ENCODE measurements at places on chromosomes 12 and 14. TPM values are rescaled to one million over a fixed set of nuclear protein-coding genes. Genes with fewer than 3 reads are reported as not detected.
A peak's percentile ranks its signal among the peaks of the same experiment; 100 is the strongest.

- DNase-seq, result no peak
- no peak overlapping the region for H3K27ac ChIP-seq
- H3K27me3 ChIP-seq, result no peaks in the 10 kb centered on the region
- H3K4me1 ChIP-seq, result no peaks in the 10 kb centered on the region
- H3K36me3 ChIP-seq, result no peaks in the 10 kb centered on the region
Observed at GRCh38 chr14:49194067-49194466, 392.1 kb downstream of the RPS29 start.

DNA sequence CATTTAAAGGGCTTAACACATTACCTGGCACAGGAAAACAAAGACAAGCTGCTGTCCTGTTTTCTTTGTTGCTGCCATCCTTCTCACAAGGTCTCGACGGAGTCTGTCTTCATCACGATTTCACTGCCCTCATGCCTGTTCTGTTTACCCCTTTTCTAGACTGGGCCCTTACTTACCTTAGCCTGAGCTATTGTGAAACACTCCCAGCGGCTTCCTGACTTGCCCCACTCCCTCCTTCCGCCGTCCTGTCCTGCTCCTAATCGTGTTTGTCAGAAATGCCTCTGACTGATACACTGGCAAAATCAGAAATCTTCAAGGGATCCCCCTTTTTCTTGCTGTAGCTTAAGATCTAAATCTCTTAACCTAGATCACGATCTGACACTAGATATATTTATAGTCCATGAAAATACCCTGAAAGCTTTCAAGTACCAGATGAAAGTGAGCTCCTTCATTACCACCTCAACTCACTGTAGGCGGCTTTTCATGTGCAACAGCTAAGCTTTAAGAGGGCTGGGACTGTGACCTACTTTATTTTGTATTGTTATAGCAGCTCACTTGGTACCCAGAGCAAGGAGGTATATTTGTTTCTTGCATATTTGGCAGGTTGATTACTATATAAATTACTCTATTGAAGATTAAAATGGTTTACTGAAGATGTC lies 32.1 kb downstream of the TECPR2 start:
- peak overlapping the region; percentile 29 for H3K27ac ChIP-seq
- no peak for DNase-seq
- H3K36me3 ChIP-seq, result no peaks in the 10 kb centered on the region
- peaks cover 14% of the 10 kb centered on the region for H3K4me1 ChIP-seq
- no peak overlapping the region for H3K4me3 ChIP-seq

DNA sequence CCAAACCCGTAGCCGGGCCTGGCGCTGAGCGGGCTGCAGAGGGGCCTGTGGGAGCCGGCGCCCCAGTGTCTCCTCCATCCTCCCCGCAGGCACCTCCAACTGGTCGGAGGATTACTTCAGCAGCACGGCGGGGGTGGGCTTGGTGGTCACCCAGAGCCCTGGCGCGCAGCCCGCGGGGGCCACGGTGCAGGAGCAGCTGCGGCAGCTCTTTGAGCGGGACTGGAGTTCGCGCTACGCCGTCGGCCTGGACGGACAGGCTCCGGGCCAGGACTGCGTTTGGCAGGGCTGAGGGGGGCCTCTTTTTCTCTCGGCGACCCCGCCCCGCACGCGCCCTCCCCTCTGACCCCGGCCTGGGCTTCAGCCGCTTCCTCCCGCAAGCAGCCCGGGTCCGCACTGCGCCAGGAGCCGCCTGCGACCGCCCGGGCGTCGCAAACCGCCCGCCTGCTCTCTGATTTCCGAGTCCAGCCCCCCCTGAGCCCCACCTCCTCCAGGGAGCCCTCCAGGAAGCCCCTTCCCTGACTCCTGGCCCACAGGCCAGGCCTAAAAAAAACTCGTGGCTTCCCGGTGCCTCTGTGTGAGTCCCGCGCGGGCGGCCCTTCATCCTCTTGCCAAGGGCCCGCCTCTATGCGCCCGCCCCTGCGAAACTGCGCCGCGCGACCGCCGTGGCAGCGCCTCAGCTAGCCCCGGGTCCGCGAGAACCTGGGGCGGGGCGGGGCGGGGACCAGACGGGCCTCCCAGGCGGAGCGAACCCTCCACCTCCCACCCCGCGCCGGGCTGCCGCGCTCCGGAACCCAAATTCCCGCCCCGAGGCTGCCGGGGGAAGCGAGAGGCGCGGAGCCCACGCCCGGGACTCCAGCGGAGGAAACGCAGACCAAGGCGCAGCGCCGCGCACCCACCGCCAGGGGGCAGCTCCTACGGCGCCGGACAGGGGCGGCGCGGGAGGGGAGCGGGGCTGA lies 8.3 kb downstream of the PLD4 start:
- peak; percentile 91 for DNase-seq
- no peak overlapping the region for H3K27ac ChIP-seq
- H3K36me3 ChIP-seq, result no peaks in the 10 kb centered on the region
- peaks cover 10% of the 10 kb centered on the region for H3K4me1 ChIP-seq
- H3K27me3 ChIP-seq, result no peaks in the 10 kb centered on the region

Gene MGP
- 1.3 TPM for total RNA-seq

DNA sequence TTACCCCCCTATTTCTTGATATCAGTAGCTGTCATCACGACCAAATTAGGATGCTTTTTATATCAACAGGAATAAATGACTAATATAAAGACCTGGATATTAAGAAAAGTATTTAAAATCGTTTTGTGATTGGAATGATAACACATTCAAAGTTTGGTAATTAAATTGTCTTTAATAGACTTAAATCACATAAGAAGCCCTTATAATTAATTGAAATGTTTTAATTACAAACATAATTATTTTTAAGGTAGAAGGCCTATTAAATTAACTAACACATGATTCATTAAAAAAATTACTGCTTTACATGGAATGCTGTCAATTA lies 412.4 kb downstream of the FUT8 start:
- DNase-seq, result no peak
- no peaks in the 10 kb centered on the region for H3K36me3 ChIP-seq
- H3K4me1 ChIP-seq, result peaks cover 3% of the 10 kb centered on the region
- no peak overlapping the region for H3K27ac ChIP-seq

Gene SERPINA4
- not detected for total RNA-seq

GRCh38 chr12:96462571-96463280 lies 26.7 kb upstream of the CFAP54 start:
- no peaks in the 10 kb centered on the region for H3K36me3 ChIP-seq
- DNase-seq, result no peak
- H3K4me3 ChIP-seq, result no peak overlapping the region
- no peaks in the 10 kb centered on the region for H3K27me3 ChIP-seq
- H3K4me1 ChIP-seq, result no peaks in the 10 kb centered on the region

GRCh38 chr14:80923368-80923767 lies 18.2 kb downstream of the CEP128 start:
- DNase-seq, result no peak
- H3K4me3 ChIP-seq, result no peak overlapping the region
- no peaks in the 10 kb centered on the region for H3K4me1 ChIP-seq
- H3K36me3 ChIP-seq, result no peaks in the 10 kb centered on the region
- no peak overlapping the region for H3K27ac ChIP-seq

- H3K4me1 ChIP-seq, result peaks cover 45% of the 10 kb centered on the region
- DNase-seq, result no peak
- H3K36me3 ChIP-seq, result peaks cover 25% of the 10 kb centered on the region
- peak overlapping the region; percentile 47 for H3K4me3 ChIP-seq
Observed at GRCh38 chr12:121241156-121241970, 31.4 kb downstream of the P2RX4 start.

- no peaks in the 10 kb centered on the region for H3K27me3 ChIP-seq
- no peaks in the 10 kb centered on the region for H3K4me1 ChIP-seq
- no peaks in the 10 kb centered on the region for H3K36me3 ChIP-seq
Observed at GRCh38 chr12:13537623-13538022, 341.1 kb downstream of the EMP1 start.

GRCh38 chr14:75250800-75251199 lies 27.8 kb upstream of the FOS start:
- H3K36me3 ChIP-seq, result no peaks in the 10 kb centered on the region
- peaks cover 75% of the 10 kb centered on the region for H3K4me1 ChIP-seq
- no peak for DNase-seq
- no peak overlapping the region for H3K27ac ChIP-seq
- no peaks in the 10 kb centered on the region for H3K27me3 ChIP-seq

Gene CPSF6
- total RNA-seq, result 86.7 TPM

DNA sequence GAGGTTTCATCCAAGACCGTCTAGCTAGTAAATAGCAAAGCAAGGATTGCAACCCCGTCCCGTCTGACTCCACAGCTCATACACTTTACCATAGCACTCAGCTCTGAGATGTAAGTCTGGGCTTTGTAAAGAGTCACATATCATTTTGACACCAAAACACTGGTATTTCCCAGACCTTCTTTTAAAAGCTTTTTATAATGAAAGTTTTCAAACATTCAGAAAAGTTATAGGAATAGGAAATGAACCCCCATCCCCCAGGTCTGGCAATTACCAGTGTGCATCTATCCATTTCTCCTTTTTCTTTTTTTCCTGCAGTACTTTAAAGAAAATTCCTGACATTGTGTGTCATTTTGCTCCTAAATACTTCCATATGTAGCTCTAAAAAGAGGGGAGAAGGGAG lies 183.6 kb upstream of the CCND2 start:
- H3K4me3 ChIP-seq, result no peak overlapping the region
- H3K27me3 ChIP-seq, result no peaks in the 10 kb centered on the region
- no peaks in the 10 kb centered on the region for H3K4me1 ChIP-seq
- no peaks in the 10 kb centered on the region for H3K36me3 ChIP-seq
- H3K27ac ChIP-seq, result no peak overlapping the region

GRCh38 chr14:23033801-23034497 lies 751 bp downstream of the PSMB5 start:
- H3K36me3 ChIP-seq, result peaks cover 30% of the 10 kb centered on the region
- peak overlapping the region; percentile 59 for H3K4me3 ChIP-seq
- peak overlapping the region; percentile 75 for H3K27ac ChIP-seq
- DNase-seq, result no peak
- no peaks in the 10 kb centered on the region for H3K27me3 ChIP-seq

Measured in CD4-positive, alpha-beta T cell (primary cell).